CD14-positive monocyte (primary cell): ENCODE measurements at places on chromosomes 4 and X.

- DNase-seq = no peak
Measured at GRCh38 chr4:173119818-173120217, 48.8 kb upstream of the GALNT7 start.

GRCh38 chr4:70914000-70914399, 11.8 kb downstream of the MOB1B start:
- DNase-seq = no peak

DNA sequence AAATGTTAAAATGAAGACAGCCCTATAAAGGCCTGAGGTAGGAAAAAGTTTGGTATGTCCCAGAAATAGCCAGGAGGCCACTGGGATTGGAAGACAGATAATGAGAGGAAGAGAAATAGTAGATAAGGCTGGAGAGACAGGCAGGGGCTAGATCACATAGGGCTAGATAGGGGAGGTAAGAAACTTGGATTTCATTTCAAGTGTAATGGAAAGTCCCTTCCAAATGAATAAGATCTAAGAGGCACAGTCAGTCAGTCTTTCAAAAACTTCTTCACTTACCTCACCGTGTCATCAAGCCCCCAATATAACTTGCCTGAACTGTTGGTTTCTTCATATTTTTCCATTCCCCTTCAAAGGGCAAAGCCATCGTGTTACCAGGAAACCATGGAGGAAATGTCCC, 121.8 kb downstream of the SPCS3 start:
- no peak for DNase-seq

DNA sequence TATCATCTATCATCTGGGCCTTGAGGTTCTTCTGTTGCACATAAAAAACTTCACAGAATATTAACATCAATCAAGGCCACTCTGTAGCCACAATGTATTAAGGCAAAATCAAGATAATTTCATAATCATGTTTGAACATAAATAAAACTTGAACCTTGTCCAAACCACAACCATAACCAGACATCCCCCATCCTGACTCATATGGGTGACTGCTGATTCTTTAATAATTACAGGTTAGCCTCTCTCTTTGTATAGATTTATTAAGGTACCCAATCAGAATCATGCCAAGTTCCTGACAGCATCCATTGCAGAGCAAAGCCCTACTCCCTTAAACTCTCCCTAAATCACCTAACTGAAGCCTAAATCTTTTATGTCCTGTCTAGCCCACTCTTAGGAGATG, 16.7 kb upstream of the AREG start:
- DNase-seq = no peak

GRCh38 chr4:41646862-41647261, 101.7 kb downstream of the PHOX2B start:
- no peak for DNase-seq

DNA sequence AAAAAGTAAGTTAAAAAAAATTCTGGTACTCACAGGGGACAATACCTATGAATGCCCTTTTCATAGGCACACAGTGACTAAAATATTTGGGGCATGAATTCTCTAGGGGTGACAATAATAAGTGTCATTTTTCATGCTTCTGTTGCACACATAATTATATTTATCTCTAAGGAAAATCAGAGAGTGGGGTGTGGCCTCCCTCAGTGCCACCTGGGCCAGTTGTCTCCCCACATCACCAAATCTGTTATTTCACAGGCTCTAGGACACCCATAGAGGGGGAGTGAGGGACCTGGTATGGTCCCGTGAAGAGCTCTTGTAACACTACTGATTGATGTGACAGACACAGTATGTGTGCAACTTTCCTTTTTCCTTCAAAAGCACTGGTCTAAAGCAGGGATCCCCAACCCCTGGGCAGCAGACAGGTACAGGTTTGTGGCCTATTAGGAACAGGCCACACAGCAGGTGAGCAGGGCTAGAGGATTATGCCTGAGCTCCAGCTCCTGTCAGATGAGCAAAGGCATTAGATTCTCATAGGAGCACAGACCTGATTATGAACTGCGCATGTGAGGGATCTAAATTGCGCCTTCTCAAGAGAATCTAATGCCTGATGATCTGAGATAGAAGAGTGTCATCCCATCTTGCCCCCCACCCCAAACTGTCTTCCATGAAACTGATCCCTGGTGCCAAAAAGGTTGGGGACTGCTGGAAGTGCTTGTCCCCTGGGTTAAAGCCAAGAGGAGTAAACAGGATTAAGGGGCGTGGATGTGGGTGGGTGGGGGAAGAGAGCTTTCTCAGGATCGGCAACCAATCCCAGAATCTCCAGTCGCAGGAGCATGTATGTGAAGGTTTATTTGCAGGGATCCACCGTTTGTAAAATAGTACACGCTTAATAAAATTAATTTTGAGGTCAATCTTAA, 856 bp downstream of the SLC9B1 start:
- no peak for DNase-seq

DNA sequence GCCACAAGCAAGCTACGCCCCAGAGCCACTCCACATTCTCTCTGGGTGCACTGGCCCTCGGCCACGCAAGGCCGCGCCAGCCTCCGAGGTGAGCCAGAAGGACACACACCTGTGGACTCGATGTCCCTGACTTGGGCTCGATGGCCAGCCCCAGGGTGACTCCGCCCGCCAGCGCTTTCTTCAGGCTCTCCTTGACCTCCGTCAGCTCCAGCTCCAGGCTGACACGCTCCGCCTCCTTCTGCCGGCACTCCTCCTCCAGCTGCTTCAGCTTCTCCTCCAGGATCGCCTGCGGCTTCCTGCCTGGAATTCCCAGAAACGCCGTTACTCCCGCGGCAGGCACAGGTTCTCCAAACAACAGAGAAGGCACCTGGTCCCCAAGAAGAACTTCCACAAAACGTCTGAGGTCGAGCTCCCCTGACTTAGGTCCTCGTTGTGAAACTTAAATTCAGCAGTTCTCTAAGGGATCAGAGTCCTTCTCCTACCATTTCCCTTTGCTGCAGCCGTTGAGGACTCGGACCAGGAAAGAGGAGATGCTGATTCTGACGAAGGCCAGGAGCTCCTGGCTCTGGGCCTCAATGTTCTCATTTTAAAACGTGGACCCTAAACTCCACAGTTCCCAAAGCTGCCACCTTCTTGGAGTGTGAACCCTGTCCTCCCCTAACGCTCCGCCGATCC, 166.8 kb downstream of the AFAP1 start:
- no peak for DNase-seq

- no peak for DNase-seq
Measured at GRCh38 chr4:144627663-144628076, 18.3 kb upstream of the HHIP start.

DNA sequence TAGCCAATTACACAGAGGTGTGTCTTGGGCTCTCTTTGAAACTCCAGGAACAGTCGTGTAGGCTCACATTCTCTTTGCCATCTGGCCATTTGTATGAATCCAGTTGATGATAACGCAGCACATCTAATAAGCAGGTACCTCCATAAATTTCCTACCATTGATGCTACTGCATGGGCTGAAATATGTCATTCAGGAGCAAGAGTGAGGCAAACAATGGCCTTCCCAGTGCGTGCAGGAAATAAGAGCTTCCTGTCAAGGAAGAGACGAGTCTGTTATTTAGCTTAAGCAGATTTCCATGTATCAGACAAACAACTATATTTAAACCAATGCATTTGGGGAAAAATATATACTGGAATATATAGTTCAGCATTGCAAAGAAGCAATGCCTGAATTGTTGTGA, 102.1 kb upstream of the MXRA5 start:
- no peak for DNase-seq

DNA sequence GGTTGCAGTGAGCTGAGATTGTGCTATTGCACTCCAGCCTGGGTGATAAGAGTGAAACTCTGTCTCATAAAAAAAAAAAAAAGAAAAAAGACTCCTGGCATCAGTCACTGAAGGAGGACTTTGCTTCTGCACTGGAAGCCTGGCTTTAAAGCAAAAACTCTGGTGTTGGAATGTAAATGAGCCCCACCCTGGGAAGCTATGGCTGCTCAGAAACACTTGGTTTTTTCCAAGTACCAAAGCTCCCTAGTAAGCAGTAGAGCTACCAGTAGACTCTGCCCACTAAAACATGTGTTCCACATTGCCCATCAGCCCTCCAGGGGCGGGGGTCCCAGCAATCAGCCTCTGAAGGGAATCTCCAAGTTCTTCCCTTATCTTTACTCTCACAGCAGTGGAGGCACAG, 154.4 kb downstream of the SHROOM3 start:
- no peak for DNase-seq

- DNase-seq = no peak
Measured at GRCh38 chr4:78244705-78245485, 187.8 kb downstream of the FRAS1 start.

DNA sequence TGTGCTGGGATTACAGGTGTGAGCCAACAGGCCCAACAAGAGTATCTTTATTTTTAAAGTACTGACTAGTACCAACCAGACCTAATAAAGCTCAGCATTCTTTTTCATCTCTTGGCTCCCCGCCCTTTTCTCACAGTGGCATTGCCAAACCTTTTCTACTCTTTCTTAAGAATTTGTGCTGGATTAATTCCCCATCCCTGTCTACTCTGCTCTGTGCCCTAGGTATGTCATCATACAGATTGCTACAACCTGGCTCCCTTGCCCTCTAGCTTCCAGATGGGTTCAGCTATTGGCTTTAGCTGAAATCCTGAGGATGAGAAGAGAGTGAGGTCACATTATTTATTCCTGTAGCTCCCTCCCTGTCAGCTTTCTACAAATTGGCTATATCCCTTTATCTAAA, 34.9 kb upstream of the CCNI start:
- DNase-seq = no peak

- no peak for DNase-seq
Measured at GRCh38 chr4:150863456-150863855, 151.6 kb downstream of the LRBA start.

DNA sequence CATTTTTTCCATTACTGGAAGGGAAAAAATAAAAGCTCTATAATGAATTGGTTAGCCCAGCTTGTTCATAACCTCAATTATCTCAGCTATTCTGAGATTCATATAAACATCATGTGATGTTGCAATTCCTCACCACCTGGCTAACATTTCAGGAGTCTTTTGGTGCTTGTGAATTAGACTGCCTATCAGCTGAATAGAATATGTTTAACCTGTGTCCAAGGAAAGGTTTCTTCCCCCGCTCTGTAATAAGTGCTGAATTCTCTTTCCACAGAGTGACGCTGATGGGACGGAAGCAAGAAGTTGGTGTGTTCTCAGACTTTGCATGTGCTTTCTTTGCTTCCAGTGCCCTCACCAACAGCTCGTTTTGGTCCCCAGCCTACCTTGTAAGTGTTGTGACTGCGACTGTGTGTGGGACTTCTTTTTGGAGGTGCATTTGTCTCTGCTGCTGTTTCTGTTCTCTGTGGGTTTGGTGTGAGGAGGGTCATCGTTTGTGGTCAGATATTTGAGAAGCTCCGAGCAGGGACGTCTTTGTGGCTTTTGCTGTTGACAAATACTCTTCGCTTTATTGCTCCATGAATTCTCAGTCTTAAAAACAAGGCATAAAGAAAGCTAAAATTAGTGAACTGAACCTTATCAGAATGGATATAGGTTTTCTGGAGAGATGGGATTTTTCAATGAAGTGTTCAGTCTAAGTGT, 61.7 kb downstream of the PPARGC1A start:
- no peak for DNase-seq

DNA sequence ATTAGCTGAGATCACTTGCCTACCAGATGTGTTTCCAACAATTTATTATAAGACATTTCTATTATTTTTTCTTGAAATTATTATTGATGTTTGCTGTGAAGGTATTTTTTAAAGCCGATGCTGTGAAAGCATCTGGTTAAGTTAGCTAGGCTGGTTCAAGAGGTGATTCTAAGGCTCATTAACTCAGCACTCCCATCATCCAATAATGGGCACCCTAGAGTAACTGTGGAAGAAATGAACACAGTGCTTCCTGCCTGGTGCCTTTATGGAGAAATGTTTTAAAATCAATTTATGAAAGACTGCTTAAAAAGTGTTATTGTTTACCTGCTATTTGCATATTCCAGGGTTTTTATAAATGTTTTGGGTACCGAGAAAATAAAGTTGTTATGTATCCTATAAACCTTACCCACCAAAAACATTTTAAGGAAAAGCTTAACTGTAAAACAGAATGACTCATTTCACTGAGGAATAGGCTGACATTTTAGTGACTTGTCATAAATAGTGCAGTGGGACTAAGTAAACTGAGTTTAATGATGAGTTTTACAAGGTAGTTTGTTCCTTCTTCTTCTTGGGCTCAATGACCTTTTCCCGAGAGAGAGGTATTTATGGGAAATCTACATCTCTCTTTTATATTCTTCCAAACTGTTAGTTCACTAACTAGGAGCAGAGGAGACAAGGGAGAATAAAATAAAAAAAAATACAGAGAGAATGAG, 310.0 kb upstream of the AADAT start:
- DNase-seq = no peak

GRCh38 chr4:169099771-169100180, 89.7 kb upstream of the CBR4 start:
- no peak for DNase-seq

- DNase-seq = no peak
Measured at GRCh38 chrX:23736030-23736429, 7.0 kb downstream of the ACOT9 start.

DNA sequence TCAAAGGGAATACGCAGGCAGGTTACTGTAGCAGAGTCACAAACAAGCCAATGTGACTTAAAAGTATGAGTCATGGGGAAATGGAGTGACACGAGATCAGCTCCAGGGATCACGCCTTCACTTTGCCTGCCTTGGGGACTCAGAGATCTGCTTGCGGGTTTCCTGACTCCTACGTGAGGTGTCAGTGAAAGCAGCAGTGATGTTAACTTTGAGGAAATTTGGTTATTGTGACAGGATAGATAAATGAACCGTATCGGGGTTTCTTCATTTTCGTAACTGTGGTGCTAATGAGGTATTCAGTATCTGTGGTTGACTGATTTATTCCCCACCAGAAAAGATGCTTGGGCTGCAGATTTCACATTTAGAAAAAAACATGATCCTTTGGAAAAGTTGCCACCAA, 383.3 kb upstream of the ZFP42 start:
- no peak for DNase-seq

DNA sequence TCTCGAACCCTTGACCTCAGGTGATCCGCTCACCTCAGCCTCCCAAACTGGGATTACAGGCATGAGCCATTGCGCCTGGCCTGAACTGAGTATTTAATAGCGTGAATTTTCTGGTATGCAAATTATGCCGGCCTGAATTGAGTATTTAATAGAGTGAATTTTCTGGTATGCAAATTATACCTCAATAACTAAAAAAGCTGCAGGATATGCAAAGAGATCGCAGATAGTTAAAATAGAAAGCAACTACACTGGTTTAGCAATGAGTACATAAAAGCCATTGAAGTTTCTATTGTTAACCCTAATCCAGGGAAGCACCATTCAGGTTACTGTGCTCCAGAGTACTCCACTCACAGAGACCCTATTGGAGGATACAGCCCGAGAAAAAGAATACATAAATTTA, 22.8 kb downstream of the FBXW7 start:
- DNase-seq = no peak

- no peak for DNase-seq
Measured at GRCh38 chrX:151723156-151723760, 7.4 kb downstream of the FATE1 start.
